ENCODE measurements at places on chromosomes 12 and 14.

GRCh38 chr12:110995016-110995415 is 74.6 kb upstream of the MYL2 start:
- no peak for DNase-seq

GRCh38 chr12:64265839-64266238 is 43.7 kb upstream of the KICS2 start:
- DNase-seq: no peak

DNA sequence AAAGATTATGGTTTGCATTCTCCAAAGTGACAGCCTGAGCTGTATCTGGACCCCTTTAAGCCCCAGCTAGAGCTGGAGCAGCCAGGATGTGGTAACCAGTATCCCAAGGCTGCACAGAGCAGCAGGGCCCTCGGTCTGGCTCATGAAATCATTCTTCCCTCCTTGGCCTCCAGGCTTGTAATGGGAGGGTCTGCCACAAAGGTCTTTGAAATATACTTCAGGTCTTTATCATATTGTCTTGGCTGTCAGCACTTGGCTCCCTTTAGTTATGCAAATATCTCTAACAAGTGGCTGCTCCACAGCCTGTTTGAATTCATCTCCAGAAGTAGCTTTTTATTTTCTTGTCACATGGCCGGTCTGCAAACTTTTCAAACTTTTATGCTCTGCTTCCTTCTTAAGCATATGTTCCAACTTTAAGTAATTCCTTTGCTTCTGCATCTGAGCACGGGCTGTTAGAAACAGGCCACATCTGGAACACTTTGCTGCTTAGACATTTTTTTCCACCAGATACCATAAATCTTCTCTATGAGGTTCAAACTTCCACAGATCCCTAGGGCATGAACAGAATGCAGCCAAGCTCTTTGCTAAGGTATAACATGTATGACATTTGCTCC is 663.4 kb upstream of the MIS18BP1 start:
- DNase-seq: no peak

- no peak for DNase-seq
Observed at GRCh38 chr12:80846952-80847351, 90.8 kb downstream of the LIN7A start.

DNA sequence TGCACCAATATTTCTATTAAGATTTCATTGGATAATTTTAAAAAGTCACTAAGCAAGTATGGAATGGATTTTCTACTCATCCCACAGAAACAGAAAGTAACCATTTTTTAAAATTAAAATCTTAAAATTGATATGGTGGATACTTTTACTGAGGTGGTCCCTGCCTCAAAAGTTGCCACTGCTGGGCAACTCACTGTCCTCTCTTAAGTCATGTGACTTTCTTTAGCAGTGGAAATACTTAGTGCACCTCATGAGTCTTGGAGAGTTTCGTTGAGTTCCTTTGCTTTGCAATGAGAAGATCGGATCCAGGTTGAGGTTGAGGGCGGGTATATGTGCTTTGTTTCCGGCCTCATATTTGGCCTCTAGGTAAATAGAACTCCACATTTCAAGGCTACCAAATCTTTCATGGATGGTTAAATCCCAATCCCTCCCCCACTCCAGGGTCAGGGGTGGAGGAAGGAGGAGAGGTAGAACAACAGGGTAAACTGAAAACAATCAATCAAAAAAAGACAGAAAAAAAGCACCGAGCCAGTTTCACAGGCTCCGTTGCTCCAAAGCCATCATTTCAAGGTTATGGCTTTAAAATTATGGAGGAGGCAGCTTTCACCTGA is 39.5 kb upstream of the DUSP6 start:
- no peak for DNase-seq

DNA sequence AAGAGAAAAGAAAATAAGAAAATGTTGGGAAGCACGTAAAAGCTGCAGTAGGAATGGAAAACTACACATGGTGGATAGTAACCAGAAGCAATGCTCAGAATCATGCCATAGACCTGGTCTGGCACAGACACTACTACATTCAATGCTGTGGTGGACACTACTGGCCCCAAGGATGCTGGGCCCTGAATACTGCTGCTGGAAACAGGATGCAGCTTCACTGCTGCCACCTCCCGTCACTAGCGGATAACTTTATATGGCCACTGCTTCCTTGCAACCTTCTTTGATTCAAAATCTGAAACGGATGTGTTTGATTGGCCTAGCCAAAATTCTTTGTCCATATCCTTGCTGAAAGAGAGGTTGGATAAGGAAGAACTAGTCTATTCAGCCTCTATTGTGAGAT is 30.7 kb downstream of the ADCY6 start:
- DNase-seq: no peak

DNA sequence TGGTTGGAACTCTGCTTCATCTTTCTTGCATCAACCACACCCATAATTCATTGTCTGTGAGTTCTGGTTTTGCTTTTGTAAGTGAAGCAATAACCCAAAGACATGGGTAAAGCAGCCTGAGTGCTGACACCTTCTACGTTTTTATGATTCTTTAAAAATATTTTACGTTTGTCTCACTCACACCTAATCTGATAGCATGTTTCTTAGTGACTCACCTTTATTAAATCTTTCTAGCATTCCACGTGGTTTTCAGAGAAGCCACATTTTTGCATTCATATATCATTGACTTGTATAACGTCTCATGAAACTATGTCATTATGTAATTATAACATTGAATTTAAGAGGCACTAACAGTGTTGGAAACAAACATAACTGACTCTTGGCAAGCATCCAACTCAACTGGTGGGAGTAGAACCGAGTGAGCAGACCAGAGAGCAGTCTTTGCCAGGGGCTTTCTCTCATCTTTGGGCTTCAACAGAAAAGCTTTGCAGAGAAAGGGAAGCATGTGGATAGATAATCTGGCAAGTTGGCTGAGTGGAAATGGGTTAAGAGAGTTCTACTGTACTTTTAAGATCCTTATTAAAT is 118.8 kb downstream of the TPH2 start:
- no peak for DNase-seq

DNA sequence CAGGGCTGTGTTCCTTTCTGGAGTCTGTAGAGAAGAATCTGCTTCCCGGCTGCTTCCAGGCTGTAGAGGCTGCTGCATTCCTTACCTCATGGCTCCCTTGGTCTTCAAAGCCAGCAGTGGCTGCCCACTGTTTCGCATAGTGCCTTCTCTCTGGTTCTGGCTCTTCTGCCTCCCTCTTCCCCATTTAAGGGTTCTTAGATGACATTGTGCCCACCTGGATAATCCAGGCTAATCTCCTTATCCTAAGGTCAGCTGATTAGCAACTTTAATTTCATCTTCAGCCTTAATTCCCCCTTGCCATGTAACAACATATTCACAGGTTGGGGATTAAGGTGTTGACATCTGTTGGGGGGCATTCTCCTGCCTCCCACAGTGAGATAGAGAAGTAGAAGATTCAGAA is 208.6 kb upstream of the TMTC1 start:
- no peak for DNase-seq

DNA sequence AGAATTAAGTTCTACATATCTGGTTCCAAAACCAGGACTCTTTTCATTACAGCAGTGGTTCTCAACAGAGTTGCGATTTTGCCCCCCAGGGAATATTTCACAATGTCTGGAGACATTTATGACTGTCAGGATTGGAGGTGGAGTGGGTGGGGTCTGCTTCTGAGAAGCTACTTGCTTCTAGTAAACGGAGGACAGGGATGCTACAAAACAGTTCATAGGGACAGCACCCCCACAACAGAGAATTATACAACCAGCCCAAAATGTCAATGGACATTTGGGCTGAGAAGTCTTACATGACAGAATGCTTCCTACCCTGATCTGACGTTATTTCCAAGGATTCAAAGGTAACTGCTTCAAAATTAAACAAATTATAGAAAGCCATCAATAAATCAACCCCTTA is 739 bp upstream of the SPATA7 start:
- no peak for DNase-seq

GRCh38 chr14:54708161-54708560 is 141.2 kb downstream of the SAMD4A start:
- no peak for DNase-seq

DNA sequence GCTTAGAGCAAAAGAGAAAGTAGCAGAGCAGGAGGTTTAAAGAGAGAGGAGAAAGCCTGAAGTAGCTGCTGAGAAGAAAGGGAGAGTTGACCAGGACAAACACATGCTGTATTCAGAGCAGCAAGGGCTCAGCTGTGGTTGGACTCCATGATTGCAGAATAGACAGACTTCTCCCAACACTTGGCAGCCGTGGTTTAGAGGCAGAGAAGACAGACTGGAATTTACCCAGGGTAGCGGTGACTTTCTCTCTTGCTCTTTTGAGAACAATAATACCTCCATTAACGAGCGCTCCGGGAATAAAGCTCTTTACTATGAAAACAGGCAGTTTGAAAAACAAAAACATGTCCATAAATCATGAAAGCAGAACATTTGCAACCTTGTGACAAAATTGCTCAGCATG is 21.4 kb upstream of the IGF1 start:
- no peak for DNase-seq

DNA sequence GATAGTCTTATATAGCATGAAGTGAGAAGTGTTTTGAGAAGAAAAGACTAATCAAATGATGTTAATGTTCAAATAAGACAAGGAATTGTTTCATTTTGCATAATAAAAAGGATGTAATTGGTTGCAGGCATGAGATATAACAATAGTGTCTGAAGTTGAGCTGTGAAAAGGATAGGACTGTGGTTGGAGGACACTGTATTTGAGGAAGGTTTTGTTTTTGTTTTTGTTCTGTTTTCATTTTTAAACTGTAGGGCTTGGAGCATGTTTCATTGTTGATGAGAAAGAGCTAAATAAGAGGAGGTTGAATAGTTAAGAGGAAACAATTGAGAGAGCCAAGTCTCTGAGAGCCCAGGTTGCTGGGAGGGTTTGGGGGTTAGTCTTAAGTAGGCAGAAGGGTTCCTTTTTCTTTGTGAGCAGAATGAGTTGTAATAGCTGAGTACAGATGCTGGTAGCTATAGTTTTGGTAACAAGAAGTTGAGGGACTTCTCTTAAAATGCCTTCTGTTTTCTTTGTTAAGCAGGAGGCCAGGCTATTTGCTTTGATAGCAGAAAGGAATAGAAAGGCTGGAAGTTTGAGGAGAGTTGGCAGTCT is 58.4 kb downstream of the CCDC91 start:
- no peak for DNase-seq

DNA sequence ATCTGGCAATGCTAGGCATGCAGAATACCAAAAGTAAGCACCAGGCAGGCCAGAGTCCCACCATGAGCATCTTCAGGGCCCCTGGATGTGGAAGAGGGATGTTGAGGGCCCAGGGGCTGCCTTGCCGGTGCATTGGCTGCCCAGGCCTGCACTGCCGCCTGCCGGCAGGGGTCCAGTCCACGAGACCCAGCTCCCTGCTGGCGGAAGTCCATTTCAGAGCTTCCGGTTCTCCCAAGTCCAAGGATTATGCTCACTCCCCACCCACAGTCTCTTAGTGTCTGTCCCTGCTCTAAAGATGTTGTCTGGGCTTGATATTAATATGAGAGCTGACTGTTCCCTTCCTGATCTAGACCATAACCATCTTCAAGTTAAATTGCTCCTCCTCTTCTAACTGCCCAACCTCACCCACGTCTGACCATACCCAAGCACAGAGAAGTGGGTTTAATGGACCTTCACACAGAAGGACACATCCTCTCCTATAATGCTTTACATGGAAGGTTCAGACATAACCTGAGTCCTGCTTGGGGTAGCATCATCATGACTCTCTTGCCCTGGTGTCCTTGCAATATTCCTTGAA is 117.4 kb downstream of the DAD1 start:
- no peak for DNase-seq

DNA sequence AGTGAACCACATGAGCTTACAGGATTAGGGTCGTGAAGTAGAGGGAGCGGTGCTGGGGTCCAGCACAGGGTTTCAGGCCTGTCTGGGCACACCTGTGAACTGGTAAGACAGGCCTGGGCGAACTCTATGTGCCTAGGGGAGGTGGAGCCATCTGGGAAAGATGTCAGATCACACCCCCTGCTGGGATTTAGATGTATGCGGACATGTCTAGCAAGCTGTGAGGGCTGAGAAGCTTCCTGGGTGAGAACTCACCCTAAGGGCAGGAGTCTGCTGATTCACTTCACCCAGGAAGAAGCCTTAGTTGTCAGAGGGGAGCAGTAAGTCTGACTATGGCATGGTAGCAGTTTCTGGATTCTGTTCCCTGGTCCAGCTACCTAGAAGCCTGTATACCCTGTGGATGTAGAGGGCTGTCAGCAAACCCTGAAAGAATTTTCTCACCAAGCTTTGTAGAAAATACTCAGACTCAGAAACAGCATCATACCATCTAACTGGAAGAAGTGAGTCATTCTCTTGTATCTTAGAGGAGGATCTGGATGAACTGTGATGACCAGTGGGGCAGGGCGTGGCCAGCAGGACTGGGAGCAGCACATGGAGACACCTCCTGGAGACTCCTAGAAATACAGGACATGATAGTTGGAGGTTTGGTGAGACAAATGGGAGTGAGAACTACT is 11.2 kb upstream of the PYGL start:
- no peak for DNase-seq

DNA sequence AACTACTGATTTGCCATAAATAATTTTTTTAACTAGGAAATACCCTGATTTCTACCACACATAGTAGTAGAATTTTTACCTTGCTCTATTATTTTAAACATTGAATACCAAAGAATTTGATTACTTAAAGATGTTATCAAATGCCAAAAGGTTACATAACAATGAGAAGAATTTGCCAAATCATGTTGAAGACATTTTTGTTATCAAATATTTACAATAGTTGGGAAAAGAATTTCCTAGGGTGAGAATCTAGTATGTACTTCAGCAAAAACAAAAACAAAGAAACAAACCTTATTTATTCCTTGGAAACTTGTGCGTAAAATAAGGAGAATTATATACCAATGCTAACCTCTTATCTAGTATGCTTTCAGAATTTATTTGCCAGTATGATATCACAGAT is 107.2 kb downstream of the SCAF11 start:
- no peak for DNase-seq

DNA sequence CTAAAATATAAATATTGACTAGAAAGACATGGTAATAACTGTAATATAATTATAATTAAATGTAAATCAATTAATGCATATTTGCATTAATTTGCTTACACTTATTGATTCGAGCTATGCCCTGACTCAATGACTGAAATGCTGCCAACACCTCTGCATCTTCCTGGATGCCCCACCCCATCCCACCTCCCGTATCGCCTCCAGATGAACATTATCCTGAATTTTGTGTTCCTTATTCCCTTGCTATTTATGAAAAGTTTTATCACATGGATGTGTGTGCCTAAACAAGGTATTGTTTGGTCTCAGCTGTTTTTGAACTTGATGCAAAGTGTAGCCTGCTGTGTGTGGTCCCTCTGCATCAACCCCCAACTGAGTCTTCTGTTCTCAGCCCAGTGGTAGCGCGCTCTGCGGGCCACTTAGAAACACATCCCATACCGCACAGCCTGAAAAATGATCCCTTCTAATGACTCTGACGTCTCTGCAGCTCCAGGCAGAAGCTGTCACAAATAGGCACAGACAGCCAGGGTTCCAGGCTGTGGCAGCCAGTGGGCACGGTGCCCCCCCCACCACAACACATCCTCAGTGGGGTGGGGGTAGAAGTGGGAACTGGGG is 96.5 kb downstream of the PRMT8 start:
- DNase-seq: no peak

GRCh38 chr12:19191563-19191962 is 62.0 kb downstream of the PLEKHA5 start:
- DNase-seq: no peak

All from GM19239 (cell line).